ENCODE measurements at places on chromosomes 11 and 22. TPM values are rescaled to one million over a fixed set of nuclear protein-coding genes. Genes with fewer than 3 reads are reported as not detected.

Gene SEPTIN3
- 0.04 TPM for total RNA-seq

Gene MRGPRX3
- total RNA-seq: 0.29 TPM

- DNase-seq: no peak
These were observed 41.4 kb downstream of the PPFIBP2 start for GRCh38 chr11:7555052-7555699.

DNA sequence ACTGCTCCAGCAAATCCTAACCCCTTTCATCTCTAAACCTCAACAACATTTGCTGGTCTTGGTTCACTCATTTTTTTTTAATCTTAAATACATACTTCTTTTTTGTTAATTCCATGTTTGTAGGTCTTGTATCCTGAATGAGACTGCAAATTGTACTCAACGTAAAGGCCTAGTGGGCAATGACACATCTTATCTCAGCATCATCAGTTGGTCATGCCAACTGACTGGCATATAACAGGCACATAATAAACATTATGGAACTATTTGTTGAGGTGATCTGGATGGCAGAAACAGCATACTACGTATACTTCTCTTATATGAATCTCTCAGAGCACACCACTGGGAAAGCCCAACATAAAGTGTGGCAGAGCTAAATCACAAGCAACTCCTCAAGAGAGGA is 116.7 kb downstream of the RBFOX2 start:
- no peak for DNase-seq

- DNase-seq: no peak
These were observed 813.7 kb upstream of the CNTN5 start for GRCh38 chr11:98207086-98207485.

DNA sequence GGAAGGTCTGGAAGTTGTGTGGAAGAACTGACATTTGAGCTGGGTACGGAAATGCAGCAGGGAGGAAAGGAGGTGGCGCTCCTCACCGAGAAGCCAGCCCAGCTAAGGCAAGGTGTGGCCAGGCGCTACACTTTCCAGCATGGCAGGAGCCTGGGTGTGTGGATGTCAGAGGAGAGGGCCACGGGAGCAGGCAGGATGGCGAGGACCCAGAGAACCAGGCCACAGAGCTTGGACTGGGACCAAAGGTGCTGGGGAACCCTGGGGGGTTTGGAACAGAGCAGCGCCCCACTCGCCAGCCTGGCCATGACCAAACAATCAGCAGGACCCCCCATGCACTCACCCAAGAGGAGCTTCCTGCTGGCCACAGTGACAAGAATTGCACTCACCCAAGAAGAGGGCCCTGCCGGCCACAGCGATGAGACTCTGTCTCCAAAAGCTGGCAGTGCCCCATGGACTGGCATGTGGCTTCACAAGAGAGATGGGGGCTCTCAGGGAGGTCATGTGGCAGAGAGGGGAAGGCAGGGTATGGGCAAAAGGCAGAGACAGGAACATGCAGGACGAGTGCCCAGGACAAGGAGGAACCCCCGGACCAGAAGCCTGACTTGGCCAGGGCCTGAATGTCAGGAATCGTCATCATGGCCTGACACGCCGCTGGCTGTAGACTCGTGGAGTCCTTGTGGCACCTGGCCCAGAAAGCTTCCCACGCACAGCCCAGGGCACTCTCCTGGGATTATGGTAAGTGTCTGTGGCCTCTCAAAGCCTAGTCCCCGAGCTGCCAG is 45.4 kb downstream of the IGF2 start:
- DNase-seq: no peak

GRCh38 chr22:20237480-20238440 is 30.4 kb downstream of the RTN4R start:
- DNase-seq: no peak

DNA sequence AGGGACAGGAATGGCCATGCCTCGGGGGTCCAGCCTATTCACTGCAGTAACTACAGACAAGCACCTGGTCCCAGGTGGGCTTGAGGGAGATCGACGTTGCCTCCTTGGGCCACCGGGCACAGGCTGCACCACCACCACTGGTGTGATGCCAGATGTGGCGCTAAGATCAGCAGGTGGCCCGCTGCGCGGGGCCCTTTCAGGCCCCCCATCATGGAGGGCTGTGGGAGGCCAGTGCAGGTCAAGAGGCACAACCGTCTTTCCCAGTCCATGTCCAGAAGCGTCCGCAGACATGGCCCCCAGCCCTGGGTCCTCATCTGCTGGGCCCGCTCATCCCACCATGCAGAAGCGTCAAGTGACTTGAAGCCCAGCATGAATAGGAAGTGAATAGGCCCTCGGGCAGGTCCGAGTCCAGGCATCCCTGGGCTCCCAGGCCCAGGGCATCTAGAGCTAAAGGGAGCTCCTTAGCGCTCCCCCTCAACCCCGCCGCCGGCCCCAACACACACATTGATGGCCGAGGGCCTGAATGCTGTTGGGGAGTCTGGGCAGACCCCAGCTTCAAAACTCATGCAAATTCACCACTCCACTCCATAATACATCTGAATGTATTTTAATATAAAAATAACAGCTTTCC is 18.3 kb downstream of the FADS3 start:
- DNase-seq: no peak

GRCh38 chr11:110529043-110529442 is 99.3 kb downstream of the FDX1 start:
- no peak for DNase-seq

Gene KRTAP5-11
- total RNA-seq: not detected

GRCh38 chr11:125313271-125314219 is 149.0 kb downstream of the PKNOX2 start:
- DNase-seq: no peak

- DNase-seq: no peak
These were observed 10.2 kb downstream of the MADD start for GRCh38 chr11:47280099-47280498.

Gene DKK3
- 24.8 TPM for total RNA-seq

DNA sequence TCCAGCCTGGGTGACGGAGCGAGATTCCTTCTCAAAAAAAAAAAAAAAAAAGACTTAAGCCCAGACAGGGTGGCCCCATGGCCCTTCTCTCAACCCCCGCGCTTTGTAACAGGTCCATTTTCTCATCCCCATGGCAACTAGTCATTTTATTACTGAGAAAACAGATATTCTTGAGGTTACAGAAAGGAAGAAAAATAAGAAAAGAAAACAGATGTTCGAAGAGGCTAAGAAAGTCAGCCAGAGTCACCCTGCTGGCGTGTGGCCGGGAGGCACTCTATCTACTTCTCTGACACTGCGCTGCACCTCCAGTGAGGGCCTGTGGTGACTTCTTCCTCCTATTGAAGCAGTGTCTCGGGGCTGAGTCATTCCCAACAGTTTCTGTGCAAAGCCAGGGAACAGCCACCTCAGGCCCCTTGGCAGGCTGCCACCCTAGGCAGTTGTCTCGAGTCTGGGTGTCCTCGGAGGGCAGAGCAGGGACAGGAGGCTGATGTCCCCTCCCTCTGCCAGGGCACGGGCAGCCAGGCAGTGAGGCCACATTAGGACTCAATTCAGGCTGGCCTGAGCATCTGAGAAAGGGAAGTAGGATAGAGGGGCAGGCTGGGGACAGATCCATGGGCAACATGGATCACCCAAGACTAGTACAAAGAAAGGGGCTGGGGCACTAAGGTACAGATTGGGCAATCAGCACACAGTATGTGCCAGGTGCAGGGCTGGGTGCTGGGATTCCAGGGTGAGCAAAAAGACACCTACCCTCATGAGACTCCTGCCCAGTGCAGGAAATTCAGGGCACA is 16.4 kb upstream of the SYVN1 start:
- DNase-seq: no peak

DNA sequence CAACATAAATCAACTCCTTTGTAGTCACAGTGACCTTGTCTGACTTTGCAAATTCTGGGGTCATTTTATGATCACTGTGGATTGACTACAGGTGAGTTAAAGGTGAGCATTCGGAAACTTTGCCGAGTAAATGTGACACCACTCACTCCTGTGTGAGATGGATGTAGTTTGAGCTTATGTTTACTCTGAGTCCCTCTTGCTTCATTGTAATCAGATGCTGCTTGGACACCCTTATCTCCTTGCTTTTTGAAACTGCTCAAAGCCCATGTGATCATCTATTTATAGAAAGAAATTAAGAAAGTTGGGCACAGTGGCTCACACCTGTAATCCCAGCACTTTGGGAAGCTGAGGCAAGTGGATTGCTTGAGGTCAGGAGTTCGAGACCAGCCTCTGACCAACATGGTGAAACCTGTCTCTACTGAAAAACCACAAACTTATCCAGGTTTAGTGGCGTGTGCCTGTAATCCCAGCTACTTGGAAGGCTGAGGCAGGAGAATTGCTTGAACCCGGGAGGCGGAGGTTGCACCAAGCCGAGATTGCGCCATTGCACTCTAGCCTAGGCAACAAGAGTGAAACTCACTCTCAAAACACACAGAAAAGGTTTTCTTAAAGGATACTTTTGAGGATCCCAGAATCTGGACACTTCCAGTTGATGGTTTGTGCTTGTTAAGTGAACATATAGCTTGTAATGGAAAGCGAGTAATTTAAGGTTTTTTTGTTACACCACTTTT is 7.2 kb downstream of the FAM118A start:
- no peak for DNase-seq

GRCh38 chr11:71562120-71562519 is 3.2 kb upstream of the KRTAP5-10 start:
- DNase-seq: no peak

- DNase-seq: no peak
These were observed 24.6 kb downstream of the MAML2 start for GRCh38 chr11:96318399-96318798.

GRCh38 chr11:76226626-76227025 is 20.3 kb upstream of the WNT11 start:
- DNase-seq: no peak

GRCh38 chr11:113077379-113077778 is 116.2 kb downstream of the NCAM1 start:
- DNase-seq: no peak

DNA sequence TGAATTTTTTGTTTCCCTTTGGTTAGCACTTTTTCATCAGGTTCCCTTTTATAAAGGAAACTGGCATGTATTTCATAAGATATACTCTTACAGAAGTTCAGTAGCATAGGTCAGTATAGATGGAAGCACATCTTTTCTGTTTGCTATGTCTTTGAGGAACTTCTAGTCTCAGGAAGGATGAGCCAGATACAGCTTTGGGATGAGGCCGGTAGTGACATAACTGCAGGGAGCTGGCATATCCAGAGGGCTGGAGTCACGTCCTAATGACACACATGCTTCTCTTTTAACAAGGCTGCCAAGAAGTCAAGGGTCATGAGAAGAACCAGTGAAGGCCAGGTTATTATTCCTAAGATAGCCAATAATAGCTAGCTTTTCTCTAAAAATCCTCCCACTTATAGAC is 33.3 kb upstream of the ADSL start:
- no peak for DNase-seq

Gene RIMBP3C
- not detected for total RNA-seq

- DNase-seq: no peak
These were observed 960.0 kb upstream of the CNTN5 start for GRCh38 chr11:98060759-98061158.

Gene MRPL49
- total RNA-seq: 71.8 TPM

Gene APOBEC3B
- not detected for total RNA-seq

Gene PPM1F
- total RNA-seq: 22.2 TPM

DNA sequence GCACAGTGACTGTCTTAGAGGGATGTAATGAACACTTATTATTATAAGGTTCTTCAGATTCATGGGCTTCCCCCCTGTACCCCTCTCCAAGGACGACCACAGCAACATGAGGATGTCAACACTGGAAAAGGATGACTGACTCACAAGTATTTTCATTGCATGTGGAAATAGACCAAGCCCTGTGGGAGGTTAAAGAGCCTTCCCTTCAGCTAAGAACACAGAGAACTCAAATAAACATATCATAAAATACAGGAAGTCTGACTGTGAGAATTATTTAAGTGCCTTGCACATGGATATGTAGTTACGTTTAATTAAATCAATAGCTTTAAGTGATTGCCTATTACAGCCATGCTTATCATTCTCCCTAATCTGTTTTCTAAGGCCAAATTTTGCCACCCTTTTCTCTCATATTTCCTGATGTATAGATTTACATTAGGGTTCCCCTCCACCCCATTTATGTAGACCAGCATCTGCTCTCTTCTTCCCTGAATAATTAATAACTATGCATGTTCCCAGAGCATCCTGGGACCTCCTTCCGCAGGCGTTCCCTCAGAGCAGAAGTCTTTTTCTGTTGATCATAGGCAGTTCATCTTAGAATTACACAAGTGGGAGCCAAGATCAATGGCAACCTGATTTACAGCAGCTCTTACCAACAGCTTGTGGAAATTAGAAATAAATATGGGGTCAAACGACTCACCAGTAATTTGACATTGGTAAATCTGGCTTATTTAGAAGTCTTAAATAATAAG is 226.9 kb downstream of the OPCML start:
- no peak for DNase-seq

GRCh38 chr22:19129871-19130270 is 1.2 kb upstream of the TSSK2 start:
- no peak for DNase-seq

Gene C11orf21
- total RNA-seq: 0.94 TPM

GRCh38 chr11:118619444-118620197 is 12.2 kb downstream of the PHLDB1 start:
- no peak for DNase-seq

DNA sequence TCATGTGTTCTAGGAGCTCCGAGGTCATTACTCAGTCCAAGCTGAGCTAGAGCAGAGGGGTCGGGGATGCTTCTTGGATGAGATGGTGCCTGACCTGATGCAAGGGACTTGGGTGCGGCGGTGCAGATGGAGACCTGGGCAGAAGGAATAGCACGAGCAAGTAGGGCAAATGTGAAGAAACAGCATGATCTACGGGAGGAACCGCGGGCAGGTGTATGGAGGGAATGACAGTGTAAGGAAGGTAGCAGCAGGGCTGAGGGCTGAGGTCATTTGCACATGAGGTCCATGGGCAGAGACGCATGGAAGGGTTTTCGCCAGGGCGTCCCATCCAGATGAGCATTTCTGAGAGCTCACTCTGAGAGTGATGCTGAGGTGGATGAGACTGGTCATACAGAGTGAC is 14.9 kb downstream of the SLC37A2 start:
- DNase-seq: no peak

Gene MOGAT2
- total RNA-seq: not detected

Gene BIK
- 14.9 TPM for total RNA-seq

All from esophagus squamous epithelium (tissue), 5 donors.